ENCODE measurements at places on chromosomes 5 and 9.
A peak's percentile ranks its signal among the peaks of the same experiment; 100 is the strongest.

DNA sequence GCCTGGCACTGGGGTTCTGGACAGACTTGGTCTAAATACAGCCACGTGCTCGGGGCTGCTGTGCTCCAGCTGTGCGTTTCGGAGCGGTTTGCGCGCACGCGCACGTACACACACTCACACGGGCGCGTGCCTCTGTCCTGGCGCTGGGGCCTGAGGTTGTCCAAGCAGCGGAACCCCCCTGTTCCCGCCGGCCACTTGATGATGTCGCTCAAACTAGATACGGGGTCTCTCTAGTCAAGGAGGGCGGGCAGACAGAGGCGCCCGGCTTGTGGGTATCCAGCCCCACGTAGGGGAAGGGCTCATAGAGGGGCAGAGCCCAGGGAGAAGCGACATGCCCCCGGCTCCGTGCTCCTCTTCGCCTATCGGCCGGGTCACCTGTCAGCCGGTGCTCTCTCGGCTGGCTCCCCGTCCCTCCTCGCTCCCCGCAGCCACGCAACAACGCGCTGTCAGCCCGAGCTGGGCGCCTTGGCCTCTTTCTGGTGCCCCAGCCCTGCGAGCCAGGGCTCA lies 8.9 kb downstream of the NR2F1-AS1 start:
- DNase-seq, result no peak

GRCh38 chr9:78676623-78677022 lies 379.7 kb downstream of the PSAT1 start:
- DNase-seq, result no peak

GRCh38 chr9:89792189-89793123 lies 187.6 kb downstream of the GADD45G start:
- no peak for DNase-seq

- DNase-seq, result no peak
These were observed 23.4 kb upstream of the BARX1 start for GRCh38 chr9:93978551-93978950.

DNA sequence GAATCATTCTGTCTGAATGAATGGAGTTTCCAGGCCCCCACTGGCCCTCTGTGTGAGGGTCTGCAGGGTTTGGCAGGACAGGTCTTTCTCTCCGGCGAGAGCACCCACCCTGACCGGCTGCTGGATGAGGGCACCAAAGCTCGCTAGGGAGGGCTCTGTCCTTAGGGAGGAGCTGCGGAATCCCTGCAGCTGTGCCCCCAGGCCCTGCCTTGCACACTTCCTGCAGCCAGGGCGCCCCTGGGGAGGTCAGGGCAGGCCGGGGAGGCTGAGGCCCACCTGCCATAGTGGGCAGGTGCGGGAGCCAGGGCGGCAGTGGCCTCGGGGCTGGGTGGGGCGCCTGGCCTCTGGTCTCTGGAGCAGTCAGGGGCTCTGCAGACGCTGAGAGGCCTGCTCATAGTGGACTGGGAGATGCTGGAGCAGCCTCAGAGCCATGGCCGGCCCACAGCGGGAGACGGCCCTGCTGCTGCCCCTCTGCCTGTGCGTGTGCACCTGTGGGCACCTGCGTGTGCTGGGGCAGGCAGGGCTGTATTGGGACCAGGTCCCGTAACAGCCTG lies 36.1 kb downstream of the EXOC3 start:
- no peak for DNase-seq

GRCh38 chr9:114416290-114416689 lies 28.5 kb upstream of the AKNA start:
- DNase-seq, result no peak

DNA sequence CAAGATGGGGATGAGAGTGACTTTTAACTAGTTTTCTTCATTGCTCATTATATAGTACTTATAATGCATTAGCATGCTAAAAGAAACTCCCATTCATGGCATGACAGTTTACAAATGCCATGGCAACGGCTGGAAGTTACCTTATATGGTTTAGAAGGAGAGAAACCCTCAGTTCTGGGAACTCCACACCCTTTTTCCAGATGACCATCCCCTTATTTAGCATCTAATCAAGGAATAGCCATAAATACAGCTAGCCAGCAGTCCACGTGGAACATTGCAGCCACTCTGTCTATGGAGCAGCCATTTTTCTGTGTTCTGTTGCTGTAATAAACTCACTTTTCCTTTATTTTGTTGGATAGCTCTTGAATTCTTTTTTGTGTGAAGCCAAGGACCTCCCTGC lies 1137.8 kb downstream of the CDH18 start:
- DNase-seq, result no peak

GRCh38 chr9:120655005-120655622 lies 59.2 kb downstream of the MEGF9 start:
- DNase-seq, result no peak

- no peak for DNase-seq
These were observed 162.7 kb upstream of the S1PR3 start for GRCh38 chr9:88828492-88828974.

- DNase-seq, result no peak
These were observed 25.0 kb downstream of the LMNB1 start for GRCh38 chr5:126801992-126802294.

GRCh38 chr5:138964647-138965201 lies 89.6 kb upstream of the LRRTM2 start:
- DNase-seq, result no peak

DNA sequence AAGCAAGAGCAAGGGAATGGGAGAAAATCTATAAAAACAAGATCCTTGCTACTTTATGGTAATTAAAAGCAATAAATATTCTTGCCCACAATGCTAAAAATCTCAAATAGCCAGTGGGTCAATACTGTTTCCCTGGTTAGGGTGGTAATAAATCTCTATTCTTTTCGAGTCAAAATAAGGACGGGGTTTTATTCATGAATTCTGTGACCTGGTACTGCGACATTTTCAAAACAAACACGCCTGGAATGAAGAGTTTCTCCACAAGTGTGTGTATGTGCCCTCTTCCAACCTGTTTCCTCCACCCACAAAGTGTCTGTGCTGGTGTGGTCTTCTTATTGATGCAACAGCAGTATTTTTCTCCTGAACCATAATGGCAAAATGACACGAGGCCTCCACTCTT lies 358.8 kb upstream of the BRINP1 start:
- no peak for DNase-seq

DNA sequence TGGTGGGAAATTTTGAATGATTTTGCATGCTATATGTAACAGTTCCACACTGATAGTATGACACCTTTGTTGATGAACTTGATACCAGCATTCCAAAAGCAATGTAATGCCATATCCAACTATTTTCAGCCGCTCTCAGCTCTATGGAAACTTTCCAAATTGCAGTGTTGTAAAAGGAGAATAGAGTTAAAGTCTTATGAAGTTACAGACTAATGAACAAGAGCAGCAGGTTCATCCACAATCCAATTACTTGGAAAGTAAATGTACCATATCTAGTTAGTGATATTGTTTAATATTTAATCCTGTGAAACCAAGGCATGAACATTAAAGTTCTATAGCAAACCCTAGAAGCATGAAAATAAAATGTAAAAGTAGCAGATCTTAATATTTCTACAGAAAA lies 418.2 kb downstream of the TUSC1 start:
- DNase-seq, result no peak

DNA sequence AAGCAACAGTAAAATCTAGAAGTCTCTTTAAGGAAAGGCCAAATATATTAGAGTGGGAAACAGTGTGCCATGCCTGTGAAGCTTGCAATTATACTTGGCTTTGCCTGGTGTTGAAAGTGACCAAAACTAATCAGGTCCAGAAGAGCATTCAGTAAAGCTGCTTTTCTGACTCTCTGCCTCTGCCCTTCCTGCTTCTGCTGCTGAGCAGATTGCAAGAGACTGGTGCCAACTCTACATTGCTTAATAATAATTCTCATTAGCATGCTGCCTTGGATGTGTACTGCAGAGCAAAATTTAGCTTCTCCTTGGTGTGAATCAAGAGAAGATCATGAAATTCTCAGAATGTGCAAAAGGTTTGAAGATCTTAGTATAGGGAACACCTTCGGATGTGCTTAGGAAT lies 120.4 kb upstream of the RFX3 start:
- no peak for DNase-seq

DNA sequence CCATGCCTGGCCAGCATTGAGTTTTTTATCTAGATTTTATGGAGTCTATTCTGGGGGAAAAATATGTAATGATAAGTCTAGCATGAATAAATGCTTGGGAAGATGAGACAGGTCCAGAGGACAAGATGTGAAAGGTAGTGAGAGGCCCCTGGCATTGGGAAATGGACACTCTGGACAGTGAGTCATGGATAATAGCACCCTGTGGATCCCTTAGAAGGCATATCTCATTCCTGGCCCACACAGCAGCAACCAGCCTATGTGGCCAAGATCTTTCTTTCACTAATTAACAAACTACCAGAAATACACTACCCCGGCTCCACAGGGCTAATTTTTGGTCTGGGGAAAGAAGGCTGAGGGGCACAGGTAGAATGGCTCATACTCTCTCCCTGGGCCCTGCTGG lies 356.1 kb downstream of the TRIM32 start:
- no peak for DNase-seq

GRCh38 chr5:96408210-96408777 lies 24.8 kb downstream of the PCSK1 start:
- DNase-seq, result no peak

GRCh38 chr9:138053996-138054752 lies 176.6 kb downstream of the CACNA1B start:
- no peak for DNase-seq

DNA sequence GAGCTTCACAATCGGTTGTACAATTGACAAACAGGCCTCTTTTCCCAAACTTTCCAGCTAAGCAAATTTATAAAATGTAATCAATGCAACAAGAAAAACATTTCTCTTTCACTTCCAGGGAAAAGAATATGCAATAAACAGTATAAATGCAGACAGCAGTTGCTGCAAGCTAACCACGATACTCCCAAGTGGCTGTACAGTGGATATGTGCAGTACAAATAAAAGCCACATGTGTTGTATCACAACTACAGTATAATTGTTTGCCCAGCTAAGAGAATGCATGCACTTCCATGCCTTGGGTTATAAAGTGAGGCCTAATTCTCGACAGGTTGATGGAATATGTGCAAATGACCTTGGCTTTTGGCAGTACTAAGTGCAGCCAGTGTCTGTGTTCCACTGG lies 16.7 kb upstream of the PDCL start:
- no peak for DNase-seq

DNA sequence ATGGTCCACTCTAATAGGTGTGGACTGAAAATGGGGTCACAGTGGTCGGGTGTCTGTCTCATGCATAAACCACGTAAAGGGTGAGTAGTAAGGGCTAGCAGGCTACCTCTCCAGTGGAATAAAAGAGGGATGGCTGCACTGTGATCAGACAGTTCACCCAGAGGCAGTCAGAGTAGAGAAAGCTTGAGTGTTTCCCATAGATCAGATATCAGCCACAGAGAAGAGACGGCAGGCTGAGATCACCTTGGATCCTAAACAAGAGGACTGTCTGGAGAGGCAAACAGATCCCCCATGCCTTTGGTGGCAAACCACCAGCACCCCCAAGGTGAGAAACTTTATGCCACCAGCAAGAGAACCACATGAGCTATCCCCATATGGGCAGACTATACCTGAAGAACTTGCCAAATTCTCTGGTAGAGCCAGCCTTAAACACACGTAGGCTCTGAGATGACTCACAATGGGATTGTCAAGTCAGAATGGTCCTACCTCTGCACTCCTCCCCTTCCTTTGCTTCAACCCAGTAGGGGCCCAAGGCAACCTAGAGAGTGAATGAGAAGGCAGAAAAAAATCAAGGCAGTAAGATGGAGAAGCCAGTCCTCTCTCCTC lies 205.2 kb upstream of the MAP3K1 start:
- DNase-seq, result no peak

GRCh38 chr9:16485160-16485559 lies 385.3 kb downstream of the BNC2 start:
- no peak for DNase-seq

GRCh38 chr5:151227918-151228447 lies 4.1 kb upstream of the CCDC69 start:
- no peak for DNase-seq

- no peak for DNase-seq
These were observed 29.4 kb downstream of the ARHGEF37 start for GRCh38 chr5:149610589-149611255.

GRCh38 chr5:134550271-134551214 lies 25.1 kb downstream of the JADE2 start:
- DNase-seq, result no peak

DNA sequence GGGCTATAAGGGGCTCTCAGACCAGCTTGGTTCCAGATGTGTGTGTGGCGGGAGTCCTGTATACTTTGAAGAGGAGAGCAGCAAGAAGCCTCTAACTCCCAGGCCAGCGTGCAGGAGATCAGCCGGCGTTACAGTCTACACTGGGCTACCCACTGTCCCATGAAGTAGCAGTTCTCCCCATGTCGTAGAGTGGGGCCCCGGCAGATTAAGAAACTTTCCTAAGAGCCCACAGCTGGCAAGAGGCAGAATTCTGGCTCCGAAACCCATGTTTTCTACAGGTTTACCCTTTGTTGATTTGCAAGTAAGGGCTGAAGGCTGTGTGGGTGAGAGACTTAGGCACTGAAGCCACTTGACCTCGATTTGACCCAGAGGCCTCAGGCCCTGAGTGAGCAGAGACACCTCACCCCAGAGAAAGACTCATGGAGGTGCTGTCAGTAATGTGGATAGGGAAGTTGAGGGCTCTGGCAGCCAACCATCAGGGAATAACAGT lies 881 bp upstream of the B4GALT1 start:
- DNase-seq, result no peak

GRCh38 chr5:127353796-127354195 lies 63.2 kb downstream of the MEGF10 start:
- no peak for DNase-seq

DNA sequence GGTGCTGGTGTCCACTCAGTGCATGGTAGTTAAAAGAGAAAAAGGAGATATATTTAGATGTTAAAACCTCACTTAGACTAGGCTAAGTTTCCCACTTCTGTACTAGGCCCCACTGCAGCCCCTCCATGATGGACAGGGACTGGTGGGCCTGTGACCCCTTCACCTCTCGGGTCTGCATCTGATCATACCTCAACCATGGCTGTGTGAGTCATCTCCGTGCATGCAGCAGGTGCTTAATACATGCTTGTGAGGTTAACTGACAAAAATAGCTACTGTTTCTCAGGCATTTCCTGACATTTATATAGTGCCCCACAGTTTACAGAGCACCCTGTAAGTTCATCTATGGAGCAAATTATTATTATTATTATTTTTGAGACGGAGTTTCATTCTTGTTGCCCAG lies 8.4 kb upstream of the URM1 start:
- no peak for DNase-seq

- DNase-seq, result no peak
These were observed 348.8 kb downstream of the HTR1A start for GRCh38 chr5:63613442-63613841.

DNA sequence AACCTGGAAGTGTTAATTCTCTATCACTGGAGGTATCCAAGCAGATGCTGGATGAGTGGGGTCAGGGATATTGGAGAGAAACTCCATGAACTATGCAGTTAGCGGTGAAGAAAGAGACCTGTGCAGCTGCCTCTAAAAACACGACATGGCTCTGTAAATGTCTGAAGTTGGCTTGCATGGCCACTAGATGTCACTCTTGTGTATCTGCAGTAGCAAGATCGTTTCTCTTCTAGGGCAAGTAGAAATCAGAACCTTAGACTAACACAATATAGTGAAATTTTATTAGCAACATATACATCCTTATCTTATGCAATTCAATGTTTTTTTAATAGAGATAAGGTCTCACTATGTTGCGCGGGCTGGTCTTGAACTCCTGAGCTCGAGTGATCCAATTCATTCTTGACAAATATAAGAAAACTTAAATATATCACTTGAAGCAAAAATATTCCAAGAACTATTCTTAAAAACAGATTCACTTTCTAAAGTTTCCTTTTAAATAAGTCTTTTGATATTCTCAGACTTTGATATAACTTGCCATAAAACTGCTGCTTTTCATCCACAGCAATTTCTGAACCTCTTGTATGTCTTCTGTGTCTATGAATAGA lies 2.9 kb downstream of the OR2S2 start:
- peak; percentile 55 for DNase-seq
